ELR (cell line): ENCODE measurements at places on chromosomes 6 and 20.

DNA sequence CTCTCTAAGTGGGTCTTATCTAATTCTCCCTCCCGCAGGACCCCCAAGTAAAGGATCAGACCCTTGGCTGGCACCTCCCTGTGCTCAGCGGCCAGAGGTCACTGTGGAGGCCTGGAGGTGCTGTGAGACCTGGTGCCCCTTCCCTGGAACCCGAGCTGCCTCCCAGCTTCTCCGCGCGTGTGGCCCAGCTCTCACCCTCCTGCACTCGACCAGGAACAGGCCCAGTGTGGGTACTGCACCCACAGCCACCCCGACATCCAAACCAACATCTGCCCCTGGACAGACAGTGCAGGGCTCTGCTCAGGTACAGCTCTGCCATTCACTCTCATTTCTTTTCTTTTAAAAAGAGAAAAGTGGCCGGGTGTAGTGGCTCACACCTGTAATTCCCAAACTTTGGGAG lies 42.4 kb downstream of the TMEM242 start:
- DNase-seq: no peak

DNA sequence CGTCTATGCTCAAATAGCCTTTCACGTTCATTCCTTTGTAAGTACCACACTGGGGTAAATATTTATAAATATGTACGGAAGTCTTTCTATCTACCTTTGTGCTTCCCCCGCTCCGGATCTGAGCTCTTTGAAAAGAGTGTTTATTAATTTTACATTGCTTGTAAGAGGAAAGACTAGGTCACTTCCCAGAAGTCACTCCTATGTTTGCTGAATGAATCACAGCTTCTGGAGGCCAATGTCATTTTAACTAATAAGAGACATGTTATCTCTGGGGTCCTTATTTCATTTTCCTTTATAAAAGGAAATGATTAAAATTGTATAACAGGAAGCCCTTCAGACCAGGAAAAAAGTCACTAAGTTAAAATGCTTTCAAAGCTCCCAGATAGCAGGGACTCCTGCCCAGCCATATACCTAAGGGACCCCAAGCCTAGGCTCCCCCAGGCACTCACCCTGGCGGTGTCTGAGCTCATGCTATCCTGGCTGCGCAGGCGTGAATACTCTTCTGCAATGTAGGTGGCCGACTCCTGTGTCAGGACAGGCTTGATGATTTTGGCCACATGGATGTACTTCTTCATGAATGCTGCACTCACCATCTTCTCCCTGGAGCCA lies 12.6 kb downstream of the MCM3 start:
- no peak for DNase-seq

- DNase-seq: peak; percentile 39
These were observed 57.2 kb downstream of the RAB44 start for GRCh38 chr6:36754582-36755434.

- no peak for DNase-seq
These were observed 506 bp downstream of the RGS17 start for GRCh38 chr6:153130515-153131036.

GRCh38 chr6:5246141-5247097 lies 14.3 kb downstream of the LYRM4 start:
- DNase-seq: no peak

DNA sequence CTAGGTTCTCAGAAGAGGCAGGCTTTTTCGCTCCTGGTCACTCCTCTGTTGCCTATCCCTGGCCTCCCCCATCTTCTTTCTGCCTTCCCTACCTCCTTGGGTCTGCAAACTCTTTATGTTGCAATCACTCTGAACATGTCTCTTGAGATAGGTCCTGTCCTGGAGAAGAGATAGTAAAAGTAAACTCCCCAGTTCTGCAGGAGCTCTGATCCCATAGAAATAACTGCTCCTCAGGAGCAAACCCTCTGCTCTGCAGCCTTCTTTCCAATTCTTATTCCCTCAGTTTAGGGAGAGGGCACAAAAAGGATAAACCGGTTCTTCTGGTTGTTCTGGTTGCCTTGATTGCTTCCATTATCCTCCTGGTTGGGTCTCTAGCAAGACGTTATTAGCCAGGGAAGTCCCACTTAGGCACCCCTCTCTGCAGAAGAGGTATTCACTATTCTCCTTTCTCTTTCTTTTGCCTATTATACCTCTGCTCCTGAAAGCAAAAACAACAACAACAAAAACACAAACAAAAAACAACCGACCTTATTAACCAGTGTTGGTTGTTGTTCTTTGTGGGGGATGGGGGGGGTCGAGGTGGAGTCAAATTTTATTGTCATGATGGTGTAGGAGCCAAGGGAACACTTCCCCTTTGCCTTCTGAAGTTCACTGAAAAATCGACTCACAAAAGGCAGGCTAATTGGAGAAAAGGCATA lies 973 bp downstream of the TRIM38 start:
- peak; percentile 10 for DNase-seq

- peak; percentile 88 for DNase-seq
These were observed 12.4 kb upstream of the ZSCAN9 start for GRCh38 chr6:28212510-28213212.

GRCh38 chr6:51934098-51934497 lies 153.3 kb downstream of the PKHD1 start:
- peak; percentile 19 for DNase-seq

DNA sequence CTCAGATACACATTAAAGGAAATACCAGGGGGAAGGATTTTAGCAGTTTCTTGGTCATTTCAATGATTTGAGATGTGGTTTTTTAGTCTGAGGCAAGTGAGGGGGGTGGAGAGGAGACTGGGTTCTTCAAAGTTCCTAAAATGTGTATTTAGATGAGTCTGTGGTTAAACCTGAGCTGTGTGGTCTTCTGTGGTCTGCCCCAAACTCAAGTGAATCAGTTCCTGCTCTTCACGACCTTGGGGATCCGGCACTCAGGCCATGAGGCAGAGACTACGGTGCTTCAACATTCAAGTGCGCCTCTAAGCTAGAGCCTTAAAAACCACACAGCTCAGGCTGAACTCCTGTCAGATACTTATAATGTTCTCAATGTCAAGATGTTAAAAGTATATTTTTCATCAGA lies 406.7 kb downstream of the LMBRD1 start:
- DNase-seq: no peak

DNA sequence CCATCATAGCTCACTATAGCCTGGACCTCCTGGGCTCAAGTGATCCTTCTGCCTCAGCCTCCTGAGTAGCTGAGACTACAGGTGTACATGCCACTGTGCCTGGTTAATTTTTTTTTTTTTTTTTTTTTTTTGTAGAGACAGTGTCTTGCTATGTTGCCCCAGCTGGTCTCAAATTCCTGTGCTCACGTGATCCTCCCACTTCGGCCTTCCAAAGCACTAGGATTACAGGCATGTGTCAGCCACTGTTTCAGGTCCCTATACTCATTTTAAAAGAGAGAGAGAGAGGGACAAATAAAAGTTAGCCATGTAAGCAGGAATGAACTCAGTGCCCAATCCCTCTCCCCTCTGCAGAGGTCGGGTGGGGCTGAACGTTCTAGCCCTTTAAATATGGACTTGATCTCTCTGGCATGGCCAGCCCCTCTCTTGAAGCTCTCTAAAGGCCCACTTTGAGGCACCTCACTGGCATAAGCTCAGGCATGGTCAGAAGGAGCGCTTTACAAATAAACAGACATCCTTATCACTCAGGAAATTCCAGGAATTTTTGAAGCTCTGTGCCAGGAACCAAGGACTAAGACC lies 9.0 kb upstream of the SERPINB1 start:
- peak; percentile 67 for DNase-seq

GRCh38 chr6:161922631-161923119 lies 648.8 kb upstream of the AGPAT4 start:
- peak; percentile 65 for DNase-seq

DNA sequence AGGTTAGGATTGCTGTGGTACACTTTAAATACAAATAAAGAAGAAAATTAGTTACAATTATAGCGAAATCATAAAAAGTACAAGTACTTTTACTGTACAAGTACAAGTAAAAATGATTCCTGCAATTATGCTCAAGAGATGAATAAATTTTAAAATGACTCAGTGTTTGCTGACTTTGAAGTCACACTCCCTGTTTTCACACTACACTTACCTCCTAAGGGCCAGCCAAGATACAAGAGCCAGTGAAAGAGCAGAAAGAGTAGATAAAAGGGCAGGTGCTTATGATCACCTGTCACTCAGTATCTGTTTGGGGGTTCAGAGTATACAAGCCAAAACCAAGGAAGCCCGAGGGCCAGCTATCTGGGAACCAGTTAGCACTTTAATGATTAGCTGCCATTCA lies 41.0 kb upstream of the COL21A1 start:
- DNase-seq: no peak

GRCh38 chr20:22374066-22374465 lies 210.3 kb downstream of the FOXA2 start:
- DNase-seq: no peak

DNA sequence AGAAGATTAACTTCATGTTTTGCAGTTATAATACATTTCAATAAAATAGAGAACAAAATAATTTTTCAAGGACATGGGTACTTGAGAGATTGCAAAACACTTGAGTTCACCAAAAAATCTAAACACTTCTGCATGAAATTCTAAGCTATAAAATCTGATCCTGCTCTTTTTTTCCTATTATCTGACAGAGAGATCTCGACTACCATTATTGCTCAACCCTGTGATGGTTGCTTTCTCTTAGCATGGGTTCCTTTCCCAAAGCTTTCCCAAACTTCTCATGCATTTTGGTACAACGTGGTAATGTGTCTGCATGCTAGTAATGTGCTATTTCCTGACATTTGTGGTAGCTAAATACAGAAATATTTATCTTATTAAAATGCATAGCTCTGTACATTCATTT lies 1243.1 kb upstream of the ADGRB3 start:
- no peak for DNase-seq

- DNase-seq: no peak
These were observed 25.0 kb upstream of the CDKAL1 start for GRCh38 chr6:20509212-20509611.

DNA sequence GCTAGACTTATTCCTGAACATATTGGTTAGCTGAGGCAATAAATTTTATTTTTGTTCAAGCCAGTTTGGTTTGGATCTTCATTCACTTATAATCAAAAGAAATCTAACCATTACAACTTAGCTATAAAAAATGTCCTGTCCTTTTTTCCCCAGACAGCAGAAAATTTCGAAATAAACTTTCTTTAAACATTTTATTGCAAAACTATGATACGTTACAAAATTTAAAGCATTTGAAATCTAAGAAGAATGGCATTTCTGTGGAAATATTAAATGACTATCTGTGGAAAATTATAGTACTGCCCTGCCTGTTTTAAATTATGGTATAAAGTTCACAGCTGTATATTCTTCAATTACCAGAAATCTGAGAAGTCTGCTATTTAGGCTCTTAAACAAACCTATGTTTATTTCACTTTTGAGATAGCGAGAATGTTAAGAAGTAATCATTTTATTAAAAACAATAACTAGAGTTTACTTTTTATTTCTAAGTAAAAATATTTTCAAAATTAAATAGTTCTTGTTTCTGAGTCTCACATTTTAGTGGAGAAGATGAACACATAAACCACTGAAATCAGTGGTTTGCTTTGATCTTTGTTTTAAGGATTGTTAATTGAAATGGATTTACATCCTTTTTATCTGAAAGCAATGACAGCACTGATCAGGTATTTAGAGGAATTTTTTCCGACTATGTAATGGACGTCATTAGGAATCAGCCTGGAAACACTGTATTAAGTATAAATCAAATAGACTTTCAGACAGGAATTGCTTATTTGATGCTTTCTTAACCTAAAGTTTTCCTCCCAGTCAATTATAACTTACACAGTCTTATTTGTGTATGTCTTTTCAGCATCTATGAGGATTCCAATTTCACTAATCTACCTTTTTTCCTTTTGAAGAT lies 553.7 kb downstream of the COL12A1 start:
- DNase-seq: no peak

DNA sequence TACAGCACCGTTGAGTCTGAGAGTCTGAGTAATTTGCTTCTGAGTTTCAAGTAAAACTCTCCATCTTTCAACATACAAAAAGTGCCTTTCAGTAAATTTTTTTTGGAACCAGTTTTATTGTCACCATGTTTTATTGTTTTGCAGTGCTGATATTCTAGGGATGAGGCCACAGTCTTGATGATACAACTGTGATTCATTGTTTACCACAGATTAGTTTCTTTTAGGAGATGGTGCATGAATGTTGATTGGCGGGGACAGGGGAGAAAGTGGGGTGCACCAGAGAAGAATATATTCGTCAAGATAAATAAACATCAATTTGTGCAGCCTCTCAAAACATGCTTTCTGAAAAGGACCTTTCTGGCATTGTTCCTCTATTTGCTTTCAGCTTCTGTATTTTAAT lies 109.0 kb downstream of the MCHR2 start:
- DNase-seq: no peak

GRCh38 chr6:118981884-118982574 lies 47.1 kb upstream of the MCM9 start:
- DNase-seq: no peak

DNA sequence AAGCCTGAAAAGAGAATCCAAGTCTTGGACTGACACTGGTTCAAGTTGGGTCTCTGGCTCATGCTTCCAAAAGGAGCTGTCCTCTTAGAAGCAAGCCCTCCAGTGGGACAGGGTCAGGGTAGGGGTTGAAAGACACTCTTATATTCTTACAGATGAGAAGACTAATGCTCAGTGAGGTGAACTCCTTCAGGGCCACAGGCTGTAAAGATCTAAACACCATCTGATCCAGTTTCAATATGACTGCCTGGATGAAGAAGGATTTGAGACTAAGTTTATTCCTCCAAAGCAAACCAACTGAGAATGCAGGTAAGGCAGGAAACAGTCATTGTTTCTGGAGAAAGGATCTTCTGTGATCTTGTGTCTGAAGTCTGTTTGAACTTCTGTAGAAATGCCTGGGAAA lies 99.0 kb upstream of the TAB2 start:
- DNase-seq: no peak

- no peak for DNase-seq
These were observed 37.8 kb downstream of the ZC2HC1B start for GRCh38 chr6:143901885-143902750.

DNA sequence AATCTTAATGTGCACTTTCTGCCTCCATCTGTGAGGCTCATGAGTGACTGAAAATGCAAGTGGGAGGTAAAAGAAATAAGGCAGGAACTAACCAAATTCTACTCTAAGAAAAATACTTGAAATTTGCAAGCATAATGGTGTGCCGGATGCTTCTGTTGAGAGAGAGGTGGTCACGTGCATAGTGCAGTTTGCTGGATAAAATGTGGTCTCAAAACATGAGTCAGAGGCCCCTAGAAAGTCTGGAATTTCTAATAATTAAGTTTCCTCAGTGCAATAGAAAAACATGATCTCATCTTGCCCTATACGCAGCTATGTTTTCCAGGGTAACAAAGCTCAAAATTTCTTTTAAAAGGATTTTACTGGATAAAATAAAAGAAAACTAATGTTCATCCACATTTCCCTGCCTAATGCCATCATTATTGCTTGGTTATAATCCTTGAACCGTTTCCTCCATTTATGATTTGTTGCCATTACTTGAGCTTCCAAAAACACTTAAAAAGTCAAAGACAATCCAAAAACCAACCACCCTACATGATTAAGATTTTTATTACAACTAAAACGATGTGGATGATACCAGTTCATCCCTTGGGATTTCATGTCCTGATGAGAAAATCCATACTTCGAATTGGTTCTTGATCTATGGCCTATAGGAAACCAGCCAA lies 351.7 kb upstream of the ARID1B start:
- peak; percentile 59 for DNase-seq

GRCh38 chr6:11636121-11636520 lies 98.6 kb downstream of the TMEM170B start:
- DNase-seq: no peak
